ENCODE measurements at places on chromosomes 1 and 21.
A peak's percentile ranks its signal among the peaks of the same experiment; 100 is the strongest.

DNA sequence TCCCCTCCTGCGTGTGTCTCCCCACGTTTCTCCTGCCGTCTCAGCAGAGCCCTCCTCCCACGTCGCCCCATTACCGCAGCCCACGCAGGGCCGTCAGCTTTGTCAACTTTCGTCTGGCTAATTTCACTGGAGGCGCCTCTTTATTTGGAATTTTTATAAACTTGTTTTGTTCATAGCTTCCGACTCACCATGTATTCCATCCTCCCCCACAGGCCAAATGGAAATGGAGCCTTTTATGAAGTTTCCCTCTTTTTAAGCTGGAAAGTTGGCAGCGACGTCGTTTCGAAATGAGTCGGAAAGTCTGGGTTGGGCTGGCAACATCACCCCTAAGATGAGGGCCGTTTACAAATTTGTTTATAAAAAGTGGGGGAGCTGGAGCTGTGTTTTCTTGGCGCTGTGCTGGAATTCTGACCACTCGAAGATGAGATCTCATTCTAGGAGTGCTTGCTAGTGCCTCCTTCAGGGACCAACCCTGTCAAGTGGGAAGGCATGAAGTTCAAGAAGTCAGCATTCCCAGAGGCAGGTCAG, 23.7 kb upstream of the SLC45A1 start:
- no peak for DNase-seq

GRCh38 chr1:25795211-25795610, 4.8 kb upstream of the SELENON start:
- DNase-seq, result no peak

DNA sequence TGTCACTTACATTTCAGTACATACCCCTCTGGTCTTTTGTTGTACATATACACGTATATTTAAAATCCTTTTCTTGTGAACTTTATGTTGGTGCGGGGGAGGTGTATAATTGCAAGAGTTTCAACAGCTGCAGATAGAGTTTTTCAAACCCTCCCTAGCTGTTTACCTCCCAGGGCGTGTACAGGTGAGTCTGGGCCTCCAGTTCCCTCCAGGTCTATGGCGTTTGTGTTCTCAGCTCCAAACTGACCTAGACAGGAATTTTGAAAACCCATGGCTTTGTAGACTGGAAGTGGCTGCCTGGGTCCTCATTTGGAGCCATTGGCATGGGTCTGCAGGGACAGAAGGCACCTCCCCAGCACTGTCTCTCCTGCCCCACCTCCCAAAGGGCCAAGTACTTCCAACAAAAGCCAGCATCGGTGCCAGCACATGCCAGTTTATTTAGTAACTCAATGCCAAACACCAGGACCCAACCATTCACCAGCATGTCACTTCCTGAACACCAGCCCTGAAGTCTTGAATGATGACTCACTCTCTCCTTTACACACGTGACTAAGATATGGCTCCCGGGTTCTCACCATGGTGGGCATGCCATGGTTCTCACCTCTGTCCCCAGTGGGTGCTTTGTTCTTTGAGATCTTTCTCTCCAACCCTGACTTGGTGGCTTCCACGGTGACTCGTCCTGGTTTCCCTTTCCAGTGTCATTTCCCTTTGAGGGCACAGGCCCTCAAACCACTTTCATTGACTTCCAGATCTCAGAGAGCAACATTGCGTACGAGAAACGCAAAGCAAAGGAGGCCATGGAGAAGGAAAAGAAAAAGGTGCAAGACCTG, 57.3 kb upstream of the EFHD2 start:
- no peak for DNase-seq

- DNase-seq, result no peak
These were observed 653 bp downstream of the CASP9 start for GRCh38 chr1:15523104-15524020.

- DNase-seq, result no peak
These were observed 1.2 kb upstream of the IARS2 start for GRCh38 chr1:220092694-220093093.

DNA sequence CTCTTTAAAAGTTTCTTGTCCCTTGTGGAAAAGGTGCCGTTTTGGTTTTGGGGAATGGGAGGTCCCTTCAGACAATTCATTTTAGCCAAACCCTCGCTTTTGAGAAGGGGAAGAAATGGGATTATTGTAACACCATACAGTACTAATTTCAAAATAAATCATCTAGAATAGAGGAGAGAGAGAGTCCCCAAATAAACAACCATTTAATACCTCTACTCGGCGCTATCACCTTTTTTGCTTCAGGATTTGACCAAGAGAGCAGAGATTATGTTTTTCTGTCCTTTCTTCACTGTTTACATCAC, 770 bp upstream of the RC3H1 start:
- DNase-seq, result no peak

DNA sequence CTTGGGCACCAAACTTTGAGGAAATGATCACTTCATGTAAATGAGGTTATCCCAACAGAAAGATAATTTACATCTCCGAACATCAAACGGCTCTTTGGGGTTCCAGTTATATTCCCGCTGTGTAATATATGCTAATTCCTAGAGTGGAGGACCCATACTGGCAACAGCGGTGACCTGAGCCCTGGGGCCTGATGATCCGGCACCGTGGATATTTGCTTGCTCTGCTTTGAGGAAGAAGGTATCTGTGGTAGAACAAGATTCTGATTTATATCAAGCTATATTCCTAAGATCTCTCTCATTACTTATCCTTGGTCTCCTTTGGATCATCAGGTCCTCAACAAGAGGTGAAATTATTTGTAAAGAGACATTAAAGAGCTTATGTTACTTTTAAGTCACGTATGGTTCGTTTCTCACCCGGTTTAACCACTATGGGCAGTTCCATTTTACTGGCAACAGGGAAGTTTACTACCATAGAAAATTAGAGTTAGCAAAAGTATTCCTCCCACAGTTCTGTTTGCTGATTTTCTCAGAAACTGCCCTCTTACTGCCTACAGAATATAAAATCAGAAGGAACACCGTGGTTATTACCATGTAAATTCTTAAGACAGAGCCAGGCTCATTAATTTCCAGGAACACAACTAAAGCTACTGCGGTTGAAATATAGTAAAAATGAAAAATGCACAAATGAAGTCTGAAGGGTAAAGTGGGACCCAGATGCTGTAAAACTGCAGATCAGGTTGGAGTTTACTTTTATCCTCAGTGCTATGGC, 56.7 kb downstream of the MRPL39 start:
- DNase-seq, result no peak

GRCh38 chr1:168509210-168509609, 34.6 kb downstream of the XCL2 start:
- DNase-seq, result no peak

- DNase-seq, result no peak
These were observed 122.3 kb upstream of the SLC44A3 start for GRCh38 chr1:94697839-94698238.

DNA sequence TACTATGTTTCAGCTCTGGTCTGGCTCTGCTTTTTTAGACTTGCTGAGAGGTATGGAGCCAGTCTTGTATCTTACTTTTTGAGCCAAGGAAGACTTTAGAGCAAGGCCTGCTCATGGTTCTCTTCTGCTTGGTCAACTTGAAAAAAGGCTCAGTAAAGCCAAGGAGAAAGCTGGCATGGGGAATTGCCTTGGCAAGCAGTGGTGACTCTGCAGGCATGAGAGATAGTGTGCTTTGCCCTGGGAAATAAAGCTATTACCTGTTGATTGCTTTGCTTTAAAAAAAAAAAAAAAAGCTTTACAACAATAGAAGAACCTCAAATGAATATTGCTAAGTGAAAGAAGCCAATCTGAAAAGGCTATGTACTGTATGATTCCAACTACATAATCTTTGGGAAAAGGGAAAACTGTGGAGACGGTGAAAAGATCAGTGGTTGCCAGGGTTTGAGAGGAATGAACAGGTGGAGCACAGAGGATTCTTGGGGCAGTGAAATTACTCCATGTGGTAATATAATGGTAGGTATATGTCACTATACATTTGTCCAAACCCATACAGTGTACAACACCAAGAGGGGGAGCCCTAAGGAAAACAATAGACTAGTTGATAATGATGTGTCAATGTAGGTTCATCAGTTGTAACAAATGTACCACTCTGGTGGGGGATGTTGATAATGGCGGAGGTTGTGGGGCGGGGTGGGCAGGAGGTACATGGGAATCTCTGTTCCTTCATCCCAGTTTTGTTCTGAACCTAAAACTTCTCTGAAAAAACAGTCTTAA, 87.6 kb downstream of the HMCN1 start:
- DNase-seq, result no peak

- no peak for DNase-seq
These were observed 175.5 kb downstream of the ASTN1 start for GRCh38 chr1:176989023-176989422.

DNA sequence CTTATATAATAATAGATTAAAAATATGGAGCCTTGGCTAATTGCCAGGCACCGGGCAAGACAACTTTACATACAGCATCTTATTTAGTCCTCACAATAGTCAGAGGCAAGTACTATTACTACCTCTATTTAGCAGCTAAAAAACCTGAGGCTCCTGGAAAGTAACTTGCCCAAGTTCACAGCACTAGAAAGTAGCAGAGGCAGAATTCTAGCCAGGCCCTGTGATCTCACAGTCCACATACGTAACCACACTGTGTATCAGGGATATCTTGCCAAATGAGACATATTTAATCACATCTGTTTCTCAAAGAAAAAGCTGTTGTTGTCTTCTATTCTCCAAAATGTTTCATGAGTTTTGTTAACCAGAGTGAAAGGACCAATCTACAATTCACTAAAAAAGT, 378.5 kb downstream of the PLPP3 start:
- no peak for DNase-seq

- peak; percentile 84 for DNase-seq
These were observed 36.7 kb downstream of the CAPN2 start for GRCh38 chr1:223748773-223749733.

DNA sequence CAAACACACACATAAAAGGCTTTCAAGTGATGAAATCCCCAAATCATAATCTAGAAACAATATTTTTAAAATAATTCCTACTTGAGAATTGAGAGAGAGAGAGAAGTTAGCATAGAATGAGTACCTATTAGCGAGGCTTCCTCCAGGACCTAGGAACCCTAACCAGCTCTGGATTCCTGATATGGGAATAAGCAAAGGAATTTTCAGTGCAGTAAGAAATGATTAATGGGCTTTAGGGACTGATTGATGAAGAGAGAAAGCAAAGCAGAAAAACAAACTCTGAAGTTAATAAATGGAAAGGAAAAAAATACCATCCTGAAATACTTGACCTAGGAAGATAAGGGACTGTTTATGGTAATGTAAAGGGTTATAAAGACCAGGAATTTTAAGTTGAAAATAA, 60.6 kb downstream of the WARS2 start:
- no peak for DNase-seq

- DNase-seq, result no peak
These were observed 52.9 kb upstream of the SSBP3 start for GRCh38 chr1:54459140-54459539.

- DNase-seq, result no peak
These were observed 35.0 kb downstream of the DHCR24 start for GRCh38 chr1:54851936-54852524.

Data from GM13977 (cell line).